ENCODE measurements at places on chromosomes 7 and 10.

DNA sequence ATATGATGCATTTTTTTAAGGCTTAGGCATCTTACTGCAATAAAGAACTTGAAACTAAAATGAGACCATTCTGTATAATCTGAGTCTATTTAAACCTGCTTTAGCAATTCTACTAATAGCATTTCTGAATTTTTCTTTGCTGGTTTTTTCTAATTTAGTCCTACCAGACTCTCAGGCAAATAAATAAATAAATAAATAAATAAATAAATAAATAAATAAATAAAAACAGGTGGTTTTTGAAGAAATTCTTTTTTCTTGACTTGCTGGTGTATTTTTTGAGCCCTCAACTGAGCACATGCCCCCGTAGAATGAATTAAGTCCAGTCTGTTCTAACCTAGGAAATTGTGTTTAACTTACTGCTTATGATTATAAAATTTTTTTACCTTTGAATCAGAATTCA lies 134.7 kb upstream of the FOXP2 start:
- DNase-seq, result no peak

GRCh38 chr7:87473986-87474385 lies 1.5 kb downstream of the ABCB4 start:
- no peak for DNase-seq

DNA sequence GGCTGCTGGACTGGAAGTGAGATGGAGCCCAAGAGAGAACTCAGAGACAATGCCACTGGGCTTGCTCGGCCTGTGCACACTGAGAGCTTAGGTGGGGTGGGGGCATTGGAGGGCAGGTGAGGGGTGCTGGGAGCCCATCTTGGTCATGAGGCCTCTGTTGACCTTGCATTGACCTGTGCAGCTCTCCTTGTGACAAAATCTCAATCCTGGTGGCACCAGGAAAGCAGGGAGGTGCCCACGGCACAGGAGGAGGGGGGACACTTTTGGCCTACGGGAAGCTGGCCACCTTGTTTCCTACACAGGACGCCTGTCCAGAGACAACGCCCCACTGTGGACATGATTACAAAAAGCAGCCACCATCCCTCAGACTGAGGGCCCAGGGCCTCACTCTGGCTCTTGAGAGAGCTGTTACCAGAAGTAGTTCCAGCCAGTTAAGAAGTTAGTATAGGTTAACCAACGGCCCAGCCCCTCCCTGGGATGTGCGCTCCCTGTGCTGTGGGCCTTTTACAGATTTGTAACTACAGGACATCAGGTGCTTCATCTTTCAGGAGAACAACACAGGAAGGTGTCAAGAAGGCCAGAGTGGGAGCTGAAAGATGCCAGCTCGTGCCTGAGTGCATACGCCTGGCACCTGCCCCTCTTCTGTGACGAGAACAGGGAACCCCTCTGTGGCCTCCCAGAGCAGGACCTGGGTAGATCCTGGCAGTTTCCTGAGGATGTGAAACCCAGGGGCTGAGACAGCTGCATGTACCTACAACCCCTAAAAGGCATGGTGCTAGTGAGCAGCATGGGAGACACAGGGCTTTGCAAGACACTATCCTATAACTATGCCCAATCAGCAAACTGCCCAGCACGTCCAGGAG lies 10.3 kb downstream of the PKD1L1 start:
- DNase-seq, result no peak

DNA sequence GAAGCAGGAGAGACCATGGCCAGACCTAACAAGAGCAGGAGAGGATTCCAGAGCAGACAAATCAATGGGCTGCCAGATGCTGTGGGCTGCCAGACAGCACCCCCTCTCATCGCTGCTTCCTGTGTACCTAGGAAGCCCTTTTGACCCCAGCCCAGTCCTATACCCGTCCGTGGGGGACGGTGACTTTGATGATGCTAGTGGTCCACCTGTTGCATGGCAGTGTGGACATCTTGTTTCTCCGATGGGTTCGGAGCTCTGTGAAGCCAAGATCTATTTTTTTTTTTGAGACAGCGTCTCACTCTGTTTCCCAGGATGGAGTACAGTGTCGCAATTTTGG lies 18.2 kb upstream of the GDI2 start:
- DNase-seq, result no peak

DNA sequence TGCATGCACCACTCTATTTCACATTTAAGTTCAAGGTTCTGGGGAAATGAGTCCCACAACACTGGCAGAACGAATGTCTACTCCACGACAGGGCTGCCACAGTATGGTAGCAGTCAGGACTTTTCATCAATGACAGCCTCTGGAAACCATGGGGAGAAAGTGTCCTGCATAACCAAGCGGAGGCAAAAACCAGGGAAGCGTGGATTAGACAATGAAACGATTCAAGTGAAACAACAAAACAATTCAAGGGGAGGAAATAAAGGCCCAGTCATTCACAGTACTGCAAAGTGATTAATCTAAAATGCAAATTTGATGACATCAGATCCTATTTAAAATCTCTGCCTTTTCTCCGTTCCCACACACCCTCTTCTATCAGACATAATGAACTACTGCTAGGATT lies 168.2 kb downstream of the DPY19L1 start:
- no peak for DNase-seq

GRCh38 chr7:29953726-29954347 lies 35.8 kb downstream of the SCRN1 start:
- DNase-seq, result no peak

DNA sequence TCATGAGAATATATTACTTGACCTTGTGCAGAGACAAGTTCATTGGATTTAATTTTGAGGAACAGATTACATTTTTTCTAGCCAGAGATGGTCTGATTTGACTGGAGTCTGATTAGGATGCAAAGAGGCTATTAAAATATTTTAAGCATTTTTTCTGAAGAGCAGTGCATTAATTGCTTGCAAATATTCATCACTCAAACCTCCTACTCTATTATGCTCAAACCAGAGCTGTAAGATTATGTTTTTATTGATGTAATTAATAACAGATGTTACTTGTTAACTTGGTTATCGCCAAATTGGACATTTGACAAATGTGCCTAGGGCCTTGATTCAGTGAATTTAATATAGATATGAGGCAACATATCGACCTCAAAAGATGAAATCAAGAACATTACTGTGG lies 160.9 kb upstream of the SLC13A1 start:
- DNase-seq, result no peak

- no peak for DNase-seq
Observed at GRCh38 chr10:64037071-64037661, 516.0 kb downstream of the REEP3 start.

GRCh38 chr7:74544706-74545469 lies 91.2 kb downstream of the GTF2IRD1 start:
- DNase-seq, result peak; percentile 4

GRCh38 chr7:149367418-149368180 lies 93.3 kb downstream of the ZNF777 start:
- no peak for DNase-seq

GRCh38 chr7:40192036-40192435 lies 57.2 kb downstream of the SUGCT start:
- no peak for DNase-seq

DNA sequence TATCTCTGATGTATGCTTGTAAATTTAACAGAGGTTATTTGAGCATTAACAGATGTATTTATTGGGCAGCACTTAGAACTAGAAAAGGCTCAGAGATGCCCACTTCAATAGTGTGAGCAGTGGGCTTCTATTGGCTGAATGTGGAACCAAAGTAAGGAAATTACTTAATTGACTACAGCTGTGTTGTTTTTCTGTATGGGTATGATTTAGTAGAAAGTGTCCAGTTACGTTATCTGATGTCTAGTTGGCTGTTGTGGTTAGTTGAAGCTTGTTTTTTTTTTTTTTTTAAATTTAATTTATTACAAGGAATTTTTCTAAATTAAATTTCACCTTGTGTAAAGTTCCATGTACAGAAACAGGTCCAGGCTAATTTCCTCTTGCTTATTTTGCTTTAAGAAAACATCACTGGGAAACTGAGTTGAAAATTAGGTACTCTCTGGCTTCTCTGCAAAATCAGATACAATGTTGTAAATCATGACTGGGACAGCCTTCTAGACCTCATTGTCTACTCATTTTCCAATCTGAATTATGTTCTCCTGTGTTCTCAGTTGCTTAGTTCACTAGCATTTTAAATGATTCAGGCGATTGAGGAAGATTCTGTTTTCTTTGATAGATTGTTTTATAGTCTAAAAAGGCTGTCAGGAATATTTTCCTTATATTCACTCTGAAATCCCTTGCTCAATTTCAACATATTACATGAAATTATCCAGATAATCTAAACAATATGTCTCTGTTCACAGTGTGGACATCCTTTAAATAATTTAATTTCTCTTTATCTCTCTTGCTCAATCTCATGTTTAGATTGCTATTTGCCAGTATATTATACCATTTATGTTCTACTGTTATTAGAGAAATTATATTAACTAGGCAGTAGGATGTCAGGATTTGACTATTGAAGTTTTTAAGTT lies 53.0 kb downstream of the PHF14 start:
- no peak for DNase-seq

- peak; percentile 20 for DNase-seq
Observed at GRCh38 chr10:31759124-31759798, 169.4 kb downstream of the ARHGAP12 start.

GRCh38 chr7:33511778-33512177 lies 382.4 kb downstream of the BBS9 start:
- no peak for DNase-seq

Measured in stimulated activated CD8-positive, alpha-beta memory T cell treated with anti-CD3 and anti-CD28 coated beads, Interleukin-4, amount 100 ng/mL, for 1 hour (primary cell).